Sciatic nerve (tissue), 2 donors: ENCODE measurements at places on chromosomes 2 and 18.

DNA sequence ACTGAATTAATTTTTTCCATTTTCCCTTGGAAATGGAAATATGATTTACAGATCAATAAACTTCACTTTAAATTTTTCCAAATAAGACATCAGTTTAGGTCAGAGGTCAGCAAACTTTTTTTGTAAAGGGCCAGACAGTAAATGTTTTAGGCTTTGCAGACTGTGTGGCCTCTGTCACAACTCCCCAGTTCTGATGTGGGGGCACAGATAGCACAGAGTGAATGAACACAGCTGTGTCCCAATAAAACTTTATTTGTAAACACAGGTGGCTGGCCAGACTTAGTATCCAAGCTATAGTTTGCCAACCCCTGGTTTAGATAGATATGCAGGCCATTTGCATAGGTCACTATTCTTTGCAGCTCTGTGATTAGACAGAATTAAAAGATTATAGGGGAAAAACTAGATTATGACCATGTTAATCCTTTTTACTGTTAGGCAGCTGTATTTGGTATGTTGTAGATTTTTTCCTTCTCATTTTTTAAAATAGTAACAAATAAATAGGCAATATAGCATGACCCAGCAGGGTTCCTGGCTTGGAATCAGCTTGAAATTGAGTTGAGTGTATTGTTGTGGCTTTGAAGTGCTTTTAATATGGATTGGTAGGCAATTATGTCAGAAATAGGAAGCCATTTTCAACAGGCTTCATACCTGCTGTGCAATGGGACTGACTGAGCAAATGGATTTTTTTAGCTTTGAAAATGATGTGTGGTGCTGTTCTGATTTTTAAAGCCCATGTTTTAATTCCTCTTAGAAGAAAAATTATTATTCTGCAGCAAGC, 59.7 kb downstream of the WDSUB1 start:
- no peak for DNase-seq

- DNase-seq, result no peak
Observed at GRCh38 chr18:49028091-49028490, 77.3 kb upstream of the SMAD7 start.

GRCh38 chr2:228227466-228227865, 46.0 kb upstream of the SPHKAP start:
- no peak for DNase-seq

- DNase-seq, result no peak
Observed at GRCh38 chr18:61832858-61833257, 59.9 kb downstream of the RNF152 start.

DNA sequence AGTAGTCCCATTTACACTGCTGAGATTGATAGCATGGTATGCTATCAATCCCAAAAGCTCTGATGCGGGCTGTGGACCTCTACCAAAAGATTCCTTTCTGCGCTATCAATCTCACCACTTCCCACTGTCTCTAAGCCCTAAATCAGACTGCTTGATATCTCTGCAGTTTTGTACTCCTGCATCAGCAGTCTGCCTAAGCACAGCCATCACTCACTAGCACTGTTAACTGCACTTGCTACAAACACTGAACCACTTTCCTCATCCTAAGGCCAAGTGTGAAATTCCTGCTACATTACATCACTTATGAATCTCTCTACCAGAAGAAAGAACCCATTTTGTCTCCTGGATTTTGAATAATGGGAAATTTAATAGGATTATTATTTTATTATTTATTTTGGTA, 237.0 kb downstream of the HNMT start:
- DNase-seq, result no peak

GRCh38 chr18:11177382-11177781, 28.0 kb upstream of the PIEZO2 start:
- DNase-seq, result no peak

DNA sequence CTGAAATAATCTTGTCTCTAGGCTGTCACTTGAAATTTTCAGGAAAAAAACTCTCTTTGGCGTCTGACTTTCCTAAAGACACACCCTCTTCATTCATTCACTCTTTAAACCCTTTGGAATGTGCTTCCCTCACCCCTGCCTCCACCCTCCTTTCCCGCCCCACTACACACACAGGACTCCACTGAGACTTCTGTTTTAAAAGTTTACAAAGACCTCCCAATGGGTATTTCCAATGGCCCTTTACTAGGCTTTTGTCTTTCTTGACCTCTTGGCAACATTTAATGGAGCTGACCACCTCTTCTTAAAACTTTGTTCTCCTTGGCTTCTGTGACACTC, 96.1 kb downstream of the RBMS1 start:
- DNase-seq, result no peak

DNA sequence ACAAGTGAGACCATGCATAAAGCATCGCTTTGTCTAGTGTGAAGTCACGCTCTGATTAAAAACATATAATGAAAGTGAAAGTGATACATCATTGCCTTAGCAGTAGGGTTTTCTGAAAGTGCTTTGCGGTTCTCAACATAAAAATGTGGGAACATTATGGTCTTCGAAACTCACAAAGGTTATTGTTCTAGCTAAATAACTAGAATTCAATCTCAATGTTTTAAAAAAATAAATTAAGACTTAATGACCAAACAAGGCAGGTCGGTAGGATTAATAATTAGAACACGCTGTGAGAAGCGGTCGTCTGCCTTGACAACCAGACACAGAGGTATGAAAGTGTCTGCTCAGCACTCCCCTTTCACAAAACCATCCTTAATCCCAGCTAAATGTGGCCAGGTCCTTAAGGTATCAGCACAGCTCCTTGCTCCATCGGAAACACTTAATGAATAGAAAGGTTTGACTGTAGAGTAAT, 42.2 kb downstream of the KLHL14 start:
- DNase-seq, result no peak

DNA sequence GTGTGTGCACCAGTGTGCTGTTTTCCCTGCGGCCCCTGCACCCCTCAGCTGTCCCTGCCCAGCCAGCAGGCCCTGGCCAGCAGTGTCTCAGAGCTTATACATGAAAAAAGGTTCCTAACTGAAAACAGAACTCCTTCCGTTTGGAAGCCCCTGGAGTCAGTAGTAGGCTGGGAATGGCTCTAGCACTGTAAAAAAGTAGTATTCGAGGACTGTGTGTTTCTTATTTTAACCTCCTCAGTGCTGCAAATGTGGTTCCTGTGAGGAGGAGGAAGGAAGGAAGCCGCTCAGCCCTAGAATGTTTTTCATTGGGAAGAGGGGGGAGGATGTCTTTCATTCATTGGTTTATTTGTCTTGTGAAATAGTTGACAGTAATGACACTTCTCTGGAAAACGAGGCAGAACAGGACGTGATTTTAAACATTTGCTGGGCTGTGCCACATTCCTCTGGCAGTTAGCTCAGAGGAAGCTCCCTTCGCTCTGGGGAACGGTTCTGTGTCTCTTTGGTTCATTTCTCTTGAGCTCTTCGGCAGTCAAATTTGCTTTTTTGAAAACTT, 103.5 kb downstream of the SPTBN1 start:
- no peak for DNase-seq
